ENCODE measurements at places on chromosomes 1 and 21.

GRCh38 chr1:184036517-184036949 is 995 bp downstream of the COLGALT2 start:
- DNase-seq: peak; percentile 4

DNA sequence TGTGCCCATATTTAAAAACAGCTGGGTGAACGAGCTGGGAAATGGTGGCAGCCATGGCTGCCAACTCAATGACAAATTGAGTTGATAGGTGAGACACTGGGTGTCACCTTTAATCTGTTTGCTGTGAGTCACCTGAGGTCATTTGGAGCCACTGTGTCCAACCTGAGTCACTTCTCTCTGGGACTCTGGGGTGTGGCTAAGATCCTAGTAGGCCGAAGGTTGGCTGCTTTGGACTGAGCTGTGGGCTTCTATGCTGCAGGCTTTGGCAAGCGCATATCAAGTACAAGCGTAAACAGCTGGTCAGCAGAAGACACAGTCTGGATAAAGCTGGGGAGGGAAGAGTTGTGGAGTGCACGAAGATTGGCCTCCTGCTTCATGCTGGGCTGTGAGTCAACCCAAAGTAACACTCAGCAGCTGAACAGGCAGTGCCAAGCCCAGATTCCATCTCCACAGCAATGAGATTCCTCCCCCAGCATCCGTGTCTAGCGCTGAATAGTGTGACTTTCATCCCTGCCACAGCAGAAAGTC is 24.0 kb downstream of the TEX35 start:
- no peak for DNase-seq

DNA sequence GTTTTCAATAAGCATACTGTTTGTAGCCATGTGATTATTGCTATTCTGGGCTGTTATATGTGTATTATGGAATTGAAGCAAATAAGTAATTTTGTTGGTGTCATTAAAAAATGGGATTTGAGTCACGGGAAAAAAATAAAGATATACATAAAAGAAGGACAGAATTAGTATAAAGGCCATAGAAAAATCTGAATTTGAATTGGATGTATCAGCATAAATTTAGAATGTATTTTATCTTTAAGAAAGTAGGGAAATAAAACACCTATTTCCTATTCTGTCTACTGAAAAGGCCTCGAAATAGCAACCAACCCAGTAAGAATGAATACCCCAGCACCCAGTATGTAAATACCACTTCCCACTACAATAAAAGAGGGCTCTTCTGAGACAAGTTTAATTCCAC is 185.9 kb downstream of the SLC45A1 start:
- no peak for DNase-seq

DNA sequence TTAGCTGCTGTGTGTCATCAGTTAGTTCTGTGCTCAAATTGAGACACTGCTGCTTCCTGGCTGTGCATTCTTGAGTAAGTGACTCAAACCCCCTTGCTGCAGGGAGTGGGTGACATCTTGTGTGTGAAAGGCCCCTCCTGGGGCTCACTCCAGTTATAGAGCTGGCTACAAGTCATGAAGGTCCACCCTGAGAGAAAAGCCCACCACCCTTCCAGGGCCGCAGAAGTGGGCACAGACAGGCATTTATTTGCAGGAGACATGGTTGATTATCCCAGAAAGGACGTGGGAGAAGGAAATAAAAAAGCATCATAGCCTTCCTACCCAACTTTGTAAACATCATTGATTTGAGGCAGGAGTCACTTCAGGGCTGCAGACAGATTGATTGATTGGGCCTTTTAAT is 550.6 kb downstream of the MATN1 start:
- DNase-seq: no peak

- no peak for DNase-seq
Observed at GRCh38 chr1:24417681-24418080, 2.1 kb downstream of the NIPAL3 start.

- no peak for DNase-seq
Observed at GRCh38 chr21:34017039-34017961, 56.1 kb upstream of the MRPS6 start.

GRCh38 chr21:44010429-44010828 is 1.7 kb upstream of the TRAPPC10 start:
- no peak for DNase-seq

- DNase-seq: no peak
Observed at GRCh38 chr1:82395440-82395839, 594.7 kb downstream of the ADGRL2 start.

GRCh38 chr1:228393811-228394570 is 12.6 kb downstream of the TRIM11 start:
- no peak for DNase-seq

DNA sequence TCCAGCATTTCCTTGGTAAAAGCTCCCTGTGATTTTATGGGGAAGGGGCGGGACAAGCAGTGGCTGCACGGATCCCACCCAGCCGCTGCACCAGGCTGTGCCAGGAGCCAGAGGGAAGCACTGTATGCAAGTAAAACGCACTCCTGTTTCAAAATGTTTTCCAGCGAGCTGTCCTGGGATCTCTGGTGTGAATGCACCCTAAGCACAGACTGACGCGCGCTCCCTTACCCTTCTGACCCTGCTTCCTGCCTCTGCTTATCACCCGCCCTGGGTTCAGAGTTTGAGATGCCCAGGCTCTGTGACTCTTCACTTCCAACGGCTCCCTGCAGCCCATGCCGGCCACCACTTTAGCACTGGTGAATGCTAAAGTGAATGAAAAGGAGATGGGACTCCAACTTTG is 131.2 kb downstream of the RHOU start:
- DNase-seq: no peak

DNA sequence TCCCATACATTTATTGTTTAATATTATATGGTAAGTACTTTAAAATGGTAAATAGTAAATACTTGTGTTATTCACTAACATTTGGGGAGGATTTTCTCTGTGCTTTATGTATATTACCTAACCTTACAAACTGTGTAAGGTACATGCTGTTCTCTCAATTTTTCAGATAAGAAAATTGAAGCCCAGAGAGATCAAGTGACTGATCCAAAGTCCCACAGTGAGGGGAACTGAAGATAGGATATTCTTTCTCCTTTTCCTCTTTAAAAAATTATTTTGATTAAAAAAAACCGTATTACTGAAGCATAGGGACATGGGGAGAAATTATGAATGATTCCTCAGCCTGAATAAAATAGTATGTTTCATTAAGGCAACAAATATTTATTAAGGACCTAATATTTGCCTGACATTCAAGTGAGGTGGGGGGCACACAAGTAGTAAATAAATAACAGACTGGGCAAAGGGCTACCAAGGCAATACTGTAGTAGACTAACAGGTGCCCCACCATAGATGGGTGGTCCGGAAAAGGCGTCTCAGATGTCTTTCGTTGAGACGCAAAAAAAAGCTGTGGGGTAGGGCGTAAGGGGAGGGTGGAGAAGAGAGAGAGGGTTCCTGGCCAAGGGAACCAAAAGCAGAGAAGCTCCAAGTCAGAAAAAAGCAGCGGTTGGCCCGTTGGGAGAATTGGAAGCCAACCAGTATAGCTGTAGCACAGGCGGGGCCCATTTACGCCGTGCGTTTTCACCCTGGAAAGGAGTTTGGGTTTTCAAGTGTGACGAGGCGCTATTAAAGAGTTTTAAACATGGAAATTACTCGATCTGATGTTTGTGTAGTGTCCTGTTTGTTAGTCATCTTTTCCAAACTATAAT is 944 bp upstream of the AGO3 start:
- DNase-seq: peak; percentile 42

DNA sequence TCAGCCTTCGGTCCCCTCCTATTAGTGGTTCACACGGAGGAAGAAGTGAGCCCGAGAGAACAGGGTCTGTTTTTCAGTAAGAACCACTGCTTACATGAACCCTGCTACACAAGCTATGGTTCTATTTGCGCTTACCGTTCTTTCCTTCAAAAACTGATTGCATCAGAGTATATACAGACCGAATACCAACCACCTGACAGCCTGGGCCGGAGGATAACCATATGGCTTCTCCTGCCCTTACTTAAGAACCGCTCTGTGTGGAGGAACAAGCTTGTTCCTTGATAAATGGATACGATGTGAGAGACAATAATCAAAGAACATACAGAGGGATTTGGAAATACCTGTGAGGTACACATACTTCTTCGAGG is 1.1 kb upstream of the KCNT2 start:
- DNase-seq: no peak

GRCh38 chr1:233304489-233305102 is 9.1 kb upstream of the PCNX2 start:
- peak; percentile 50 for DNase-seq

- no peak for DNase-seq
Observed at GRCh38 chr1:162187687-162188276, 118.3 kb downstream of the NOS1AP start.

GRCh38 chr21:44353191-44353970 is at the start of gene TRPM2:
Gene TRPM2 (plus strand): TSS chr21:44353621. CDS start chr21:44353701, 80 bp downstream.
- DNase-seq: peak; percentile 31

- no peak for DNase-seq
Observed at GRCh38 chr1:247291161-247291560, 35.3 kb downstream of the VN1R5 start.

- DNase-seq: peak; percentile 6
Observed at GRCh38 chr1:46535063-46535462, 16.4 kb downstream of the KNCN start.

- DNase-seq: no peak
Observed at GRCh38 chr1:76287917-76288316, 213.4 kb downstream of the ST6GALNAC3 start.

DNA sequence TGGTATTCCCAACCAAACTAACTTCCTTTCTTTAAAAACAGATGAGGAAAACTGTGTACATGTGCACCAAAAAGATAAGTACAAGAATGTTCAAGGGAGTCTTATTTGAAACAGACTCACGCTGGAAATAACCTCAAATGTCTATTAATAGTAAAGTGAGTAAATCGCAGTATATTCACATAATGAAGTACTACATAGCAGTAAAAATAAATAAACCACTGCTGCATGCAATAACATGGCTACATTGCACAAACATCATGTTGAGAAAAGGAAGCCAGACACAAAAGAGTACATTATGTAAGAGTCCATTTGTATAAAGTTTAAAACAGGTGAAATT is 5.2 kb upstream of the DENND2D start:
- DNase-seq: no peak

GRCh38 chr1:231315887-231316286 is 21.8 kb downstream of the EXOC8 start:
- DNase-seq: peak; percentile 37

DNA sequence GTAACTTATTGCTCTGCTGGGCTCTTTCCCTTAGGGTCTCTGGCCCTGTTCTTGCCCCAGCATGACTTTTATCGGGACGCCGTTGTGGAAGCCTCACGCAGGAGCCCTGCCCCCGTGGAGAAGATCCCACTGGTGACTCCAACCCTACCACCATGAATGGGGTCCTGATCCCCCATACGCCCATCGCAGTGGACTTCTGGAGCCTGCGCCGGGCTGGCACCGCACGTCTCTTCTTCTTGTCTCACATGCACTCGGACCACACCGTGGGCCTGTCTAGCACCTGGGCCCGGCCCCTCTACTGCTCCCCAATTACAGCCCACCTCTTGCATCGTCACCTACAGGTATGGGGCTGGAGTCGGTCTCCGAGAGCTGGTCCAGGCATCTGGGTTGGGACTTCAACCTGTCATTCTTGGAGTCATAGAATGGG is 322 bp downstream of the DCLRE1B start:
- no peak for DNase-seq

DNA sequence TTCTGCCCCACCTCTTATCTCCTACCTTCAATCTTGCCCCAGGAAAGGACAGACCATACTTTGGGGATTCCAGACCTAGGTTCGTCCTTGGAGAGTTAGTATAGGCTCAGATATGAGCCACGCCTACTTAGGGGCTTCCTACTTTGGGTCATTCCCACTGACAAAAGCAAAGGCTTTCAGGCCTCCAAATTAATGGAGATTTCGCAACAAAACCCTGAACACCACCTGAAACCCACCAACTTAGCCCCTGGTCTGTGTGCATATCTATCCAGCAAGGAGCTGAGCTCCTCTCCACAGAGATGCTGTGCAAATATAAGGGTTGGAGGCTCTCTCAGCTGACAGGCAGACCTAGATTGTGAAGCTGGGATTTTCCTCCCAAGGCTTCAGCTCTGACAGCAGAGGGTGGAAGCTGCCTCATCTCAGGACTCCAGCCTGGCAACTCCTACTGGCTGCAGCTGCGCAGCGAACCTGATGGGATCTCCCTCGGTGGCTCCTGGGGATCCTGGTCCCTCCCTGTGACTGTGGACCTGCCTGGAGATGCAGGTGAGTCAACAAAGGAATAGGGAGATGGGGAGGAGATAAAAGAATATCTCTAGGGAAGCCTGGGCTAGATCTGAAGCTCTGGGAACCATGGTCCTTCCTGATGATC is 2.1 kb downstream of the MPL start:
- DNase-seq: no peak

DNA sequence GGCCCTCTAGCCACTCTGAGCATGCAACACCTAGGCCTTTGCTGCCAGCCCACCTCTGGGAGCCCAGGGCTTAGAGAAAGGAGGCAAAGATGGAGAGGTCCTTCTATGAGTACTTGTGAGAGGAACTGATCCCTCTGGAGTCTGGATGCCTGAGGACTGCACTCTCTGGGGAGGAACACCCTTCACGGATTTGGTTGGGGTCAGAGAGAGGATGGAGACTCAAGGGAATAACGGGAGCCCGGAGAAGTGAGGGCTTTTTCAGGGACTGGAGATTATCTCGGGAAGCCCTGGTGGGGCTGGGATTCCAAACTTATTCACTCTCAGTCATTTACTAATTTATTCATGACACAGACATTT is 413 bp upstream of the C1orf232 start:
- DNase-seq: no peak

GRCh38 chr1:203701606-203702005 is 63.4 kb upstream of the LAX1 start:
- DNase-seq: no peak

- no peak for DNase-seq
Observed at GRCh38 chr1:161274874-161275273, 16.3 kb downstream of the PCP4L1 start.

Measured in CD4-positive, alpha-beta T cell treated with Interleukin-1 beta for 1 hour (primary cell).